ENCODE measurements at places on chromosomes 12 and 14.

- no peak for DNase-seq
Measured at GRCh38 chr14:99326041-99326710, 54.2 kb upstream of the BCL11B start.

DNA sequence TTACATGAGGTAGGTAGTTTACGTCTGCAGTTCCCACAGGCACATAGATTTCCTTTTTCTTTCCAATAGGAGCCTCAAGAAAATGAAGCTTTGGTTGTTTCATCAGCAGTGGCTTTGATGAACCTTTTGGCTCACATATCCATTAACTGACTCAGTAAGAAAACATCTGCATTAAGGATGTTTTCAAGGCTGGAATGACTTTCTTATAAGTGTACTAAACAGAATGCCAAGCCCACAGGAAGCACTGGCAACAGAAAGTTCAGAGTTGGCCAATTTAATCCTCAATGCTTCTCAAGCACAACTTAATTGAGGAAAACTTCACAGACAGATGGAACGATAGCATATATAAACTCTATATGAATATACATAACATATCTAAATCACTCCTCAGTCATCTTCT is 63.5 kb downstream of the ST8SIA1 start:
- DNase-seq, result no peak

GRCh38 chr14:52080158-52080800 is 11.4 kb upstream of the NID2 start:
- no peak for DNase-seq

DNA sequence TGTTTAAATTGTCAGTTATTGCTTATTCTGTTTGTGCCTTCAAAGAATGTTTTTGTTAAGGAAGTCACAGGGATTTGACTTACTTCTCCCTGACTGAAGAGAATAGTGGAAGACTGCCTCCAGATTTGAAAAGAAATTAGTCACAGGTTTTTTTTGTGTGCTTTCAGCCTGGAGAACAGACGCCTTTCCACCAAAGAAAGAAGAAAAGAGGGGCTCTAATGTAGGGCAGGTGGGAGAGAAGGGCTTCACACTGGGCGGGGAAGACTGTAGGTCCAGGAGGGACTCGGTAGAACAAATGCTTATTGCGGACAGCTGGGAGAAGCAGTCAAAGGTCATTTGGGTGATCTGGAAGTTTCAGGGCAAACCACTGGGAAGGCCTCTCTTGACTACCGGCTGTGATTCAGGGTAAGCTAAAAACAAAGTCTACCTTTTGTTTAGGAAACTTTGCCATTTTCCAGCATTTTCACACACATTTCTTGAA is 76.8 kb downstream of the SAMD4A start:
- DNase-seq, result no peak

- no peak for DNase-seq
Measured at GRCh38 chr12:99035803-99036202, 390.7 kb downstream of the APAF1 start.

- DNase-seq, result no peak
Measured at GRCh38 chr12:11623382-11623781, 26.1 kb upstream of the ETV6 start.

DNA sequence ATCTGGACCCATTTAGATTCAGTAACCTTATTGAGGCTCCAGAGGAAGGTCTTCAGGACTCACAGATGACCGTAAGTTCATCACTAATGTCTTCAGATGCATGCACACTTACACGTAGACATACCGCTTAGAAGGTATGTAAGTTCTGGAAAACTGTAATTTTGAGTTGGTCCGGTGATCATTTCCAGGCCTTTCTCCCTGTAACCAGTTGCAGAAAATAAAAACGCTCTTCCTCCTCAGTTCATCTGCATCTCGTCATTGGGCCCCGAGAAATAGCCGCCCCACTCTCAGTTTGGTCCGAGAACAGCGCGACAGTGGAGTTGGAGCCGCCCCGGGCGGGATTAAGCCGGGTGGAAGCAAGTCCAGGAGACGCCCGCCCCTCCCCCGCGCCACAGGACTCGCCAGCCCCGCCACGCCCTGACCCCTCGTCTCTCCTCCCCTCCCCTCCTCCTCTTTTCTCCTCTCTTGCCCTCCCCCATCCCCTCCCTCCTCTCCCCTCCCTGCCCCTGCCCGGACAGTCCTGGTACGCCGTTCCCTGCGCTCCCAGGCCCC is 83.7 kb downstream of the TNFAIP2 start:
- DNase-seq, result no peak

- DNase-seq, result no peak
Measured at GRCh38 chr12:122982963-122983788, 2.7 kb downstream of the ARL6IP4 start.

GRCh38 chr14:50229681-50230080 is 1.7 kb downstream of the SOS2 start:
- DNase-seq, result no peak

- DNase-seq, result no peak
Measured at GRCh38 chr14:103146141-103146709, 23.0 kb downstream of the TNFAIP2 start.

DNA sequence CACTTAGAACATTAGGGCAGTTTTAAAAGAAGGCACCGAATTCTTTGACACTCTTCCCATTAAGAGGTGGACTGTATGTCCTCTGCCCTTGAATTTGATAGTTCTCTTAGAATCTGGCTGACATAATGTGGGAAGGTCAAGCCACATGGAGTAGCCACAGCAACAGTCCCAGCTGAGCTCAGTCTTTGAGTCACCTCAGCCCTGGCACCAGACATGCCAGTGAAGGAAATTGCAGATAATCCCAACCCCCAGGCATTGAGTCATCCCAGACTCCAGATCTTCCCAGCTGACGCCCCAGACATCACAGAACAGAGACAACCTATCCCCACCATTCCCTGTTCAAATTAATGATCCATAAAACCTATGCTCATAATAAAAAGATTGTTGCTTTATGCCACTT is 83.4 kb downstream of the GTF2A1 start:
- DNase-seq, result no peak

GRCh38 chr14:22025879-22026278 is 352.3 kb upstream of the OR4E1 start:
- DNase-seq, result no peak

DNA sequence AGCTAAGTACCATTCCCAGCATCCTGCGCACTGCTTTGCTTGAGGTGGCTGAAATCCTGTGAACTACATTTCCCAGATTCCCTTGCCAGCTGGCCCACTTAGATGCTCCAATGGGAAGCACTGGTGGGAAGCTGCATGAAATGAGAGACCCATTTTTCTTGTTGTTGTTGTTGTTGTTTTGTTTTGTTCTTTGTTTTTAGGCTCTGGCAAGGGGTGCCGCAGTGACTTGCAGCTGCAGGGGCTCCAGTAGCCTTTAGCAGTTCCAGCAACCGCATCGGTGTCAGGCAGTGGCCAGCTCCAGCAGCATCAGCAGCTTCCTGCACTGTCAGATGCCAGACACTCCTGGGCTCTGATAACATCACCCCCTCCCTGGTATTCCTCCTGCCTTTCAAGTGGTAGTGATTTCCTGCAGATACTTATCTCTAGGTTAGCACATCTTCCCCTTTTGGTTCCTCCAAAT is 8.8 kb upstream of the EGLN3 start:
- DNase-seq, result no peak

DNA sequence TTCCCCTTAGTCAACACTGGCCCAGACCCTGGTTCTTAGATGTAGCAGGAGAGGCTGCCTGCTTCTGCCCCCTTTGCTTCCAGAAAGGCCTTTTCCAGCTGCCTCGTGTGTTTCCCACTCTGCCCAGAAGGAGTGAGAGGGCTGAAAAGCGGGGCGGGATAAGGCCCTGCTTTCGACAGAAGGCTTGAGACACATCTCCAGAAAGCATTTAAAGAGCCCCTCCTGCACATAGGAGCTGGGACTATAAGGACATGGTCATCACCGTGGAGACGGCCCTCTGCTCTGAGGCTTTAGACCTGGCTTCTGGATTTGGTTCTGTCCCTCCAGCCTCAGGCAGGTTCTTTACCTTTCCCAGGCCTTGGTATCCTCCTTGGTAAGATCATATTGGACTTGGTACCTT is 11.9 kb downstream of the CALM1 start:
- no peak for DNase-seq

GRCh38 chr12:94169966-94170689 is 21.8 kb downstream of the PLXNC1 start:
- DNase-seq, result no peak

DNA sequence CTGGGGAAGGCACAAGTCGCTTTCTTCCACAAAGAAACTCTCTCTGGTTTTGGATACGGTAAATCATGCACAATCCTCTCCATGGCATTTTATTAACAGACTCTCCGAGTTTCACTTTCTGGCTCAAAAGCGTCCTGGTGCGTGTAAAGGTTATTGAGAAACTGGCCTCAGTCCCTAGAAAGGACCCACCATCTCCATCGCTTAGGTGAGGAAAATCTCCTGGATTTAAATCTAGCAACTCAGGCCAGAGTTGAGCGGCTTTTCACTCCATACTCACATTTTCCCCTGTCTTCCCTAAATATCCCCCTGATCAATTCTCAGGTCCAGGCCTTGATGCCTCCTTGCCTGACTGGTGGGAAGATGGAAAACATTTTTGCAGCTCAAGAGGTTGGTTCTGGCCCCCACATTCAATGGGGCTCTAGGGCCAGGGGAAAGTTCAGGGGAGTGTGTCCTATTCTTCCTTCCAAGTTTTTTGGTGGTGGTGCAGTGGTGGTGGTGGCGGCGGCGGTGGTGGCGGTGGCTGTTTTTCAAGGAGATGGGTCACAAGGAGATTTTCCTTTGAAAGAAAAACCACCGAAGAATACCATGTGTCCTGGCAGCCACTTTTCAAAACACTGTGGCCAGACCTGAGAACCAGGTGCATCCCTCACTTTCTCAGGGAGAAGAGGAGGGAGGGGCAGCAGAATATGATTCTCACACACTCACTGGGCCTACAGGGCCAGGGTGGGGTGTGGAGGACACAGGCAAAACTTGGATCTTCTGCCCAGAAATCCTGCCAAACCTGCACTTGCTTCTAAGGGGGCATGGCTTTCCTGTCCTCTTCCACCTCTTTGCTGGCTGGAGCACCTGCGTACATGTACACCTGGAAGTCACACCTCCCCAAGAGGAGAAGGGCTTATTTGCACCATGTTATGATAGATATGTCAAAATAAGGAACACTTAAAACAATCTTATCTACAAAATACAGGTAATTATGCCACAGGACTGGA is 46.7 kb upstream of the PNMA1 start:
- DNase-seq, result no peak

DNA sequence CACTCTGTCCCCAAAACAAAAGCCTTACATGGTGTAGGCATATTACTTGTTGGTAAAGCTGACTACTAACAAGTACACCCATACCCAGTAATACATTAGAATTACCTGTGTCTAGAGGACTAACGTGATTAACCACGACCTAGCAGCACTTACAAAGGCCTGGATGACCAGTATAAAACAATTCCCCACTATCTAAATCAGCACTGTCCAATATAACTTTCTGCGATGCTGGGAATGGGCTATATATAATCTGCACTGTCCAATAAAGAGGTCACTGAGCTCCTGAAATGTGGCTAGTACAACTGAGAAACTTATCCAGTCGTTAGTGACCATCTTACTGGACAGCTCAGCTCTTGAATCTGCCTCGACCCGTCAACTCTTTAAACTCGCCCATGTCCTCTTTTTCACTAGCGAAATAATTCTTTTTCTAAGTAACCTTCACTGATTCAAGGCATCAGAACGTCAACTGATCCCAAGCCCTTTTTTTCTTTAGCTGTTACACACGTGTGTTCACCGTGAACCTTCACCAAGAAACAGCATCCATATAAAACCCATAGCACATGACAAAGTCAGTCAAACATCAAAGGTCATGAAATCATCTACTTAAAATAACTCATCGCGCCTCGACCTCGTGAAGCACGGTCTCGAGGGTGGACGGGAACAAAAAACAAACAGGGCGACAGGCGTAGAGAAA is 905 bp upstream of the CIPC start:
- no peak for DNase-seq

DNA sequence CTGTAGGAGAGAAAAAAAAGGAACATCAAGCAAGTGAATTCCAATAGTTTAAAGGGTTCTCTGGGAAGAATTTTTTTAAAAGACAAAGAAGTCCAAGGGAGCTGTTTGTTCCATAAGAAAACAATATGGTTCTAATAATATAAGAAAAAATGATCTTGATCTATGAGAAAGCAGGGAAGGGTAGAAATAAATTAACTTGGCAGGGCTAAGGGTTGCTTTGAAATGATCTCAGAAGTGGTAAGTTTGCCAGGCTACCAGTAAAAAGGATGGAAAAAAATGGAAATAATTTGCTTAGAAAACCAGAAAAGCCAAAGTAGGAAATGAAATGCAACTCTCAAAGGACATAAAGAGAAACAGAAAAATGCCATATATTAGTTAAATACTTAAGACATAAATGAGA is 41.7 kb upstream of the EMP1 start:
- DNase-seq, result no peak

- DNase-seq, result peak; percentile 90
Measured at GRCh38 chr12:132956011-132956788, at the start of gene ZNF605. TSS of gene ZNF605 (minus strand) at chr12:132956306. CDS start at chr12:132945635, 10,671 bp downstream.

- peak; percentile 53 for DNase-seq
Measured at GRCh38 chr14:104882325-104882973, 17.4 kb downstream of the CEP170B start.

- no peak for DNase-seq
Measured at GRCh38 chr14:78074561-78074960, 95.6 kb upstream of the NRXN3 start.

GRCh38 chr12:89451841-89452251 is 72.8 kb downstream of the GALNT4 start:
- DNase-seq, result no peak

- DNase-seq, result no peak
Measured at GRCh38 chr14:70595443-70596185, 4.8 kb downstream of the MED6 start.

DNA sequence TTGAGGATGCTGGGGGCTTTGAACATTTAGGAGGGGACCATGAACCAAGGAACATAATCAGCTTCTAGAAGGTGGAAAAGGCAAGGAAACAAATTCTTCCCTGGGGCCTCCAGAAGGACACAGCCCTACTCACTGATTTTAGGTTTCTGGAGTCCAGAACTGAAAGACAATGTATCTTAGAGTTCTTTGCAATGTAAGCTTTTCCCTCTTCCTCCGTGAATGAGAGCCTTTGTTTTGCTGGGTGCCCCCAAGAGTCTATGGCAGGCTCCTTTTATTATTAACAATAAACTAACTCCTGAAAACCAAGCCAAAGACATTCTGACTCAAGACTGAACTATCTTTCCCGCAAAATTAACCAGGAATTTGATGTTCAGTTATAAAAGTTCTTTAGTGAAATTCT is 204.1 kb downstream of the STXBP6 start:
- no peak for DNase-seq

- no peak for DNase-seq
Measured at GRCh38 chr14:54147282-54147681, 190.7 kb upstream of the BMP4 start.

- DNase-seq, result no peak
Measured at GRCh38 chr12:42442311-42442759, 116.4 kb downstream of the PPHLN1 start.

GRCh38 chr12:6852651-6853354 is 853 bp downstream of the USP5 start:
- peak; percentile 87 for DNase-seq

- DNase-seq, result peak; percentile 39
Measured at GRCh38 chr14:94056579-94057308, 24.3 kb downstream of the DDX24 start.

Data from stimulated activated CD4-positive, alpha-beta T cell treated with anti-CD3 and anti-CD28 coated beads, Interleukin-15, amount 100 ng/mL, for 24 hours (primary cell).